ENCODE measurements at places on chromosomes 2 and 18.

GRCh38 chr2:189580241-189580651, 340 bp downstream of the SLC40A1 start:
- no peak for DNase-seq

- DNase-seq, result no peak
Measured at GRCh38 chr2:34123996-34124785, 525.1 kb upstream of the FAM98A start.

DNA sequence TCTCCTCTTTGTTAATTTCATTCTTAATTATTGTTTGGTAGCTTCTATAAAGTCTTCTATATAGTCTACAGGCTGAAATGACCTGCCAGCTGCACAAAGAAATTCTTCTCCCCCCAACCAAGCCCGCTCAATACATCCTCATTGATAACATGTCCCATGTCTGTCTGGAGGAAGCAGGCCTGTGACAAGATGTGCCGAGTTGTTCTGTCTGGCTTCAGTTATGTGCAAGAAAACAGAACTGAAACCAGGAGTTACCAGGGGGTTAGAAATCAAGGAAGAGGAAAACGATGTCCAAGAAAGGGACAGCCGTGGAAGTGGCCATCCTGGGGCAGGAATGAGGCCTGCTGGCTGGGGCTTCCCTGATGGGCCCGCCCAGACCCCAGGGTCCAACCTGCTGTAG, 57.6 kb downstream of the MTCL1 start:
- DNase-seq, result no peak

GRCh38 chr18:58314284-58314683, 270.3 kb downstream of the NEDD4L start:
- DNase-seq, result peak; percentile 36

DNA sequence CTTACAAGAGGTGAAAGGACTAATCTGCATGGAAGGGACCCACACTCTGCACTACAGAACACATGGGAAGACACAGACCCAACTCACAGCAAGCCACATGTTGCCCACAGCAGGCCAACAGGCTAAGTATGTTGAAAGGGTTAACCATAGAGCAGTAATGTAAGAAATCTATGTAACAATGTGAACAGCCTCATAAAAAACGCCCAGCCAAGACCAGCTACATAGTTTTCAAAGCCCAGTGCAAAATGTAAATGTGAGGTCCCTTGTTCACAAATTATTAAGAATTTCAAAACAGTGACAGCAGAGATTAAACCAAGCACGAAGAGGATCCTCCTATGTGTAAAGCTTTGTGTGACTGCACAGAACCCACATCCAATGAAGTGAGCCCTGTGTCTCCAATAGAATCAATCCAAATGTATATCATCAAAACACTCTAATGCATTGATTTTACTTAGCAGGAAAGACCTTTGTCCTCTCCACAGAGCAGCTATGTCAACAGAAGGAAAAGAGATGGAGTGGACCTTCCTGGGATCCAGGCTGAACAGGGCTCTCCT, 210.1 kb downstream of the AGPS start:
- no peak for DNase-seq

- DNase-seq, result peak; percentile 71
Measured at GRCh38 chr2:99881901-99882591, 260.3 kb downstream of the AFF3 start.

GRCh38 chr2:228181098-228182019, at the start of gene SPHKAP:
Gene SPHKAP (minus strand): TSS chr2:228181687. CDS start chr2:228181598, 89 bp downstream.
- DNase-seq, result no peak
